Stromal cell of bone marrow (primary cell): ENCODE measurements at places on chromosomes 7 and 10.

- no peak for DNase-seq
Observed at GRCh38 chr10:20713420-20713819, 183.7 kb downstream of the NEBL start.

- DNase-seq: no peak
Observed at GRCh38 chr7:26444555-26444954, 152.9 kb downstream of the SNX10 start.

DNA sequence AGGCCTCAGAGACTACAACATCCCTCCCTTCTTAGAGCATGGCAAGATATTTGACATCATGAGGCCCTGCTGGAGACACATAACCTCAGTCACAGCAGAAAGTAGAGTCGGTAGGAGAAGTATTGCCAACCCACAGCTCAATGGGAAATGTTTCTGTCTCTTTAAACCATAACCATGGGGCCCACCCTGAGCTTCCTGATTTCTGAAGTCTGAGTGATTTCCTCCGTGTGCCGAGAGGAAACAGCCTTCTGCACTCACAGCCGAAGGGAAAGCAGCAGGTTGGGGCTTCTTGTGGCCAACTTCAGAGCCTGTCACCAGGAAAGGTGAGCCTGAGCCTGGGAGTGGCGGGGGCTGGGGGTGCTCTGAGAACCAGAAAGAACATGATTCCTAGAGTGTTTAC, at the start of gene GIMAP1:
Gene GIMAP1 (plus strand): TSS at position 246 of the 400 bp plus-strand sequence. CDS start 2,435 bp downstream, outside the sequence.
- no peak for DNase-seq

DNA sequence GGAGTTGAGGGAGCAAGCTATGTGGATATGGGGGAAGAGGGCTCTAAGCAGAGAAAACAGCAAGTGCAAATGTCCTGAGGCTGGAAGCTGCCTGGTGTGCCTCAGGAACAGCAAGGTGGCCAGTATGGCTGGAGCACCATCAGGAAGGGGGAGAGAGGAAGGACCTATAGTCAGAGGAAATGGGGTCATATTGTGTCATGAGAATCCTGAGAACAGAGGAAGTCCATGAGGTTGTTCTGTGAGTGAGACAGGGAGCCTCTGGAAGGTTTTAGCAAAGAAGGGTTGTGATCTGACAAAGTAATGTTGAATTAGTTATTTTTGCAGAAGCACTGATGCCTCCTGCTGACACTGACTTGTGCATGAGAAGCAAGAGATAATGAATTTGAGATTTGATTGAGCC, 204.3 kb downstream of the PTEN start:
- DNase-seq: no peak

DNA sequence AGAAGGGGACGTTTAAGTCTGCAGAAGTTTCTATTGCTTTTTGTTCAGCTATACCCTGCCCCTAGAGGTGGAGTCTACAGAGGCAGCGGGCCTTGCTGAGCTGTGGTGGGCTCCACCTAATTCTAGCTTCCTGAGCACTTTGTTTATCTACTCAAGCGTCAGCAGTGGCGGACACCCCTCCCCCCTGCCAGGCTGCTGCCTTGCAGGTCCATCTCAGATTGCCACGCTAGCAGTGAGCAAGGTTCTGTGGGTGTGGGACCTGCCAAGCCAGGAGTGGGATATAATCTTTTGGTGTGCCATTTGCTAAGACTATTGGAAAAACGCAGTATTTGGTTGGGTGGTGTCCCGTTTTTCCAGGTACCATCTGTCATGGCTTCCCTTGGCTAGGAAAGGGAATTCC, 147.3 kb upstream of the PRPS1L1 start:
- no peak for DNase-seq

DNA sequence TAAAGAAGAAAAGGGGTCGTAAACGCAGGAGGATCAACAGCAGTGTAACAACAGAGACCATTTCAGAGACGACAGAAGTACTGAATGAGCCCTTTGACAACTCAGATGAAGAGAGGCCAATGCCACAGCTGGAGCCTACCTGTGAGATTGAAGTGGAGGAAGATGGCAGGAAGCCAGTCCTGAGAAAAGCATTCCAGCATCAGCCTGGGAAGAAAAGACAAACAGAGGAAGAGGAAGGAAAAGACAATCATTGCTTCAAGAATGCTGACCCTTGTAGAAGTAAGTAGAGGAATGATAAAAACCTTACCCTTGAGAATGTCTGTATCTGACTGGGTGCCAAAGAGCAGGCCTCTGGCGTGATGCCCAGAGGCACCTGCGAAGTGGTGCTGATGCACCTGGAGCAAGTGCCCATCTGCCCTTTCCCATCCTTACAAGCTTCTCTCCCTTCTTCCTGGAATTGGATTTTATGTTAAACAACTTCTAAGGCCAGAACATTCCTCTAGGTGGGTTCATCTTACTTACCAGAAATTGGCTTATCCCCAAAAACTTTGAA, 86.4 kb upstream of the SAMD8 start:
- DNase-seq: no peak

- no peak for DNase-seq
Observed at GRCh38 chr10:78443900-78444571, 410.4 kb downstream of the RPS24 start.

- no peak for DNase-seq
Observed at GRCh38 chr7:92765725-92766124, 70.6 kb downstream of the CDK6 start.
